IMR-90 (cell line): ENCODE measurements at places on chromosomes 11 and 22. TPM values are rescaled to one million over a fixed set of nuclear protein-coding genes. Genes with fewer than 3 reads are reported as not detected.
A peak's percentile ranks its signal among the peaks of the same experiment; 100 is the strongest.

DNA sequence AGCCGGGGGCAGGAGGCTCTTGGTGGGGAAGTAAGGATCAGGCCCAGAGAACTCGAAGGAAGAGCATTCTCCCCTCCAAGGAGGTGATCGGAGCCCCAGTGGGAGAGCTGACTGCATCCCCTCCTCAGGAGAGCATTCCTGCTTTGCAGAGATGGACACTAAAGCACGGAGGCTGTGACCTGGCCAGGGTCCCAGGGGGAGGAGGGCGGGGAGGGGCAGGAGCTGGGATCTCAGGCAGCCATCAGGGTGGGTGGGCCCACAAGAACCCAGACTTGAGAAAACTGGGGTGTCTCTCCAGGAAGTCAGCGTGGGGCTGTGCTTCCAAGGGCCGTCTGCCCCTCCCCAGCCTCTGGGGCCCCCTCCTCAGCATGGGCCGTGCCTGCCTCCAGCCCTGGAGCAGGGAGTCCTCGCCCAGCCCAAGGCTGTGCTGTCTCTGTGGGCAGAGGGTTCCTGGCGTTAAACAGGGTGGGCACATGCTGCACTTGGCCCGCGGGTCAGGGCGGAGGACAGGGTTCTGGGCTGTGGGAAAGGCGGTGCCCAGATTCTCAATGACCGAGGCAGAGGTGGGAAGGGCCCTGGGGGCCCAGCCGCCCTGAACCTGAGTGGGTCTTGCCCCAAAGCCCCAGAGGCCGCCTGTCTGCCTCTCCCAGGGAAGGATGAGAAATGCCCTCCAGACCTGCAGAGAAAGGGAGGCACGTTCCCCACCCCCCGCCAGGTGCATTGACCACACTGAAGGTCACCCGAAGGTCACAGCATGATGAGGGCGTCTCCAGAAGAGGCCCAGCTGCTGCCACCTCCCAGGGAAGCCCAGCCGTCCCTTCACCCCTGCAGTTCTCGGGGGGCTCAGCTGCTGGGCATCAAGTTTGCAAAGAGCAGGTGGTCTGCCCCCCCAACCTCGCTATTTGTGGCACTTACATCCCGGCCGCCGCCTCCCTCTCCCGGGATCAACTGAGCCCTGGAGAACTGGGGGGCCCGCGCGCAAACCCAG, 643 bp downstream of the CEND1 start:
- DNase-seq, result no peak

GRCh38 chr11:11724994-11725393, 103.2 kb upstream of the GALNT18 start:
- DNase-seq, result no peak

- no peak for DNase-seq
Observed at GRCh38 chr22:35367331-35367886, 13.5 kb upstream of the HMOX1 start.

DNA sequence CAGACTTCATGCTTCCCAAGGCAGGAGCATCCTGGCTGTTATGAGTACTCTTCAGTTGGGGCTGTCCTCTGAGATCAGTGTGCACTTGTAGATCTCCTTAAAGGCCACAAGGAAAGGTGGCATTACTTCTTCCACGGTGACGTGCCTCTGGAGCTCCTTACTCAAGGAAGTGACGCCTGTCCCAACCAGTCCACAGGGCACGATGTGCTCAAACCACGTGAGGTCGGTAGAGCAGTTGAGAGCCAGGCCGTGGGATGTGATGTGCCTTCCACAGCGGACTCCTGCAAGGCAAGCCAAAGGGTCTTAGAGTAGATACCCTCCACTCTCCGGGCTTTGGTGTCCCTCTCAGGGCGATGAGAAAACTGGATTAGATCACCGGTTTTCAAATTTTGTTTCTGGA, 1.4 kb downstream of the LIPT2 start:
- DNase-seq, result no peak

DNA sequence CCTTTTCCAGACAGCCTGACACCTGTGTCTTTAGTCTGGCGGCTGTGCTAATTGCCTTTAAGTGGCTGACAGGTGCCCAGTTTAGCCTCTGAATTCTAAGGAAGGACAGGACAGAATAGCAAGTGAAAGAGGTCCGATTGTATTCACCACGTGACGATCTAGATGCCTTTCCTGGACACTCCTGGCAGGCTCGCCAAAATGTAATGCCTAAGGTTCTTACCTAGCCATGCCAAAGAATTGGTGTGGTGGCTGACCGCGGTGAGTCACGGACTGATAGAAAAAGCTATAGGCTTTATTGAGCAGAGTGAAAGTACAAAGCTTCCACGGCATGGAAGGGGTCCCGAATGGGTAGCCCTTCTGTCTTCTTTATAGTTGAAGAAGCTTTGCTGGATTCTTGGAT, 26.7 kb downstream of the ANKRD42 start:
- no peak for DNase-seq

- no peak for DNase-seq
Observed at GRCh38 chr11:62879235-62879978, 1.3 kb upstream of the SLC3A2 start.

- no peak for DNase-seq
Observed at GRCh38 chr11:132444911-132445310, 1074.5 kb downstream of the NTM start.

DNA sequence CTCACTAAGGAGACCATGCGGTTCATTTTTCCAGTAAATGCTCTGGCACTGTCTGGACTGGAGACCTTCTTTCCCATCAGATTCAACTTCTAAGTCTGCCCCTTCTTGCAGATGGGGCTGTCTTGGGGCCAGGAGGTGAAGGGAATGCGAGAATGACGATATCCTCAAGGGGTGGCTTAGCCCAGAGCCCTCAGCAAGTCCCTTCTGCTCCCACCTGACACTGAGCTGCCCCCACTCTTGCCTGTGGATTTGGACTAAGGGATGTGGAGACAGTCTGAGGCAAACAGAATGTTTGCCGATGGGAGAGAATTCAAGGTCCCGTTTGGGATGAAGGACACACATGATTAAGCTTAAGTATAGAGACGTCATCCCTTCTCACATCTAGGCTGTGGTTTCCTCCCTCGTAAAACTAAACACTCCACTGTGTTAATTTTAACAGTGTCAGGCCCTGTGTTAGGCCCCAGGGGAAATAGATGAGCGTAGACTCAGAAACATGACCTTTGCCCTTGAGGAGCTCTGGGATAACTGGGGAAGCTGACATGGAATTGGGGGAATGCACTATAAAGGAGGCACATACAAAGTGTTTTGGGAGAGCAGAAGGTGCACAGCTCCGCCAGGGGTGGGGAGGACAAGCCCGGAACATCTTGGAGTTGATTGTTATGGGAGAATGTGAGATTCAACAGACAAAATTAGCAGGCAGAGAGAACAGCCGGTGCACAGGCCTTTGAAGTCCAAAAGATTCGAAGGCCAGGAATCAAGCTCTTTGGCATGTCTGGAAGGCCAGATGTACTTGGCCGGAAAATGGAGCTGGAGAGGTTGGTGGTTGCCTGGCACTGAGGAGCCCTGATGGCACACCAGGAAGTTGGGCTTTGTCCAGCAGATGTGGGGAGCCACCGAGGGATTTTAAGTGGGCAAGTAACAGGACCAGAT, 71.6 kb downstream of the ST3GAL4 start:
- DNase-seq, result no peak

DNA sequence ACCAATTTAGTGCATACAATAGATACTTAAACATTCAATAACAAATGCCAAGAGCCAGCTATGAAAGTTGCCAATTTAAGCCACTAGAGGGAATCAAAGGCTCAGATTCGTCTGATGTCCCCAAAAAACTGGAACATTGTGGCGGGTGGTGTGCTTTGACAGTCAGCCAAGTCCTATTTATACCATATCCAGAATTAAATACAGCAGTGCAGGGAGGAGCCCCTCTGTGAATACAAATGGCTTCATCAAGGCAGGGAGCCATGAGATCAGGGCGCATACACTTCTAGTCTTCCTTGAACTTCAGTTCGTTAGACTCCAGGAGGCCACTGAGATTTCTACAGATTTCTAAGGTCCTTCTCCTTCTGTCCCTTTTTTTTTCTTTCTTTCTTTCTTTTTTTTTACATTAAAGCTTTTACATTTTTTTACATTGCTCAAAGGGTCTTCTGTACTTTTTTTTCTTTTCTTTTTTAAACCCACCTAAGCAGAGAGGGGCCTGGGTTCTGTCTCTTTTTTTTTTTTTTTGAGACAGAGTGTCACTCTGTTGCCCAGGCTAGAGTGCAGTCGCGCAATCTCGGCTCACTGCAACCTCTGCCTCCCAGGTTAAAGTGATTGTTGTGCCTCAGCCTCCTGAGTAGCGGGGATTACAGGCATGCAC, 41.5 kb upstream of the HSPA8 start:
- DNase-seq, result peak; percentile 75

DNA sequence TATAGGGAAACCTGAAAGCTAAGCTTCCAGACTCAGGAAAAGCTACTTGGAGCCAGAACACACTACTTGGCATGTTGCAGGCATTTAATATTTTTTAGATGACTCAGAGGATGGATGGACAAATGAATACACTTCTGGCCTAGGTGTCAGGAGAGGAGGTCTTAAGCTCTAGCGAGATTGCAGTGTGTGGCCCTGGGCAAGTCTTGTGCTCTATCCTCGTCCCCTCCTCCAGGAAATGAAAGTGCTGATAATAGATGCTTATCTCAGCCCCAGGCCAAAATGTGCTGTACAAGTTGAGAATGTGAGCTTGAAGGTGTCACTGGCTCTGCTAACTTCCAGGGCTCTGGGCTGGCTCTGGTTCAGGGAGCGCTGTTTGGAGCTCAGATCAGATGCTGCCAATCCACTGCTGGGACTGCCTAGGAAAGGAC, 136.3 kb downstream of the PKNOX2 start:
- DNase-seq, result peak; percentile 79

DNA sequence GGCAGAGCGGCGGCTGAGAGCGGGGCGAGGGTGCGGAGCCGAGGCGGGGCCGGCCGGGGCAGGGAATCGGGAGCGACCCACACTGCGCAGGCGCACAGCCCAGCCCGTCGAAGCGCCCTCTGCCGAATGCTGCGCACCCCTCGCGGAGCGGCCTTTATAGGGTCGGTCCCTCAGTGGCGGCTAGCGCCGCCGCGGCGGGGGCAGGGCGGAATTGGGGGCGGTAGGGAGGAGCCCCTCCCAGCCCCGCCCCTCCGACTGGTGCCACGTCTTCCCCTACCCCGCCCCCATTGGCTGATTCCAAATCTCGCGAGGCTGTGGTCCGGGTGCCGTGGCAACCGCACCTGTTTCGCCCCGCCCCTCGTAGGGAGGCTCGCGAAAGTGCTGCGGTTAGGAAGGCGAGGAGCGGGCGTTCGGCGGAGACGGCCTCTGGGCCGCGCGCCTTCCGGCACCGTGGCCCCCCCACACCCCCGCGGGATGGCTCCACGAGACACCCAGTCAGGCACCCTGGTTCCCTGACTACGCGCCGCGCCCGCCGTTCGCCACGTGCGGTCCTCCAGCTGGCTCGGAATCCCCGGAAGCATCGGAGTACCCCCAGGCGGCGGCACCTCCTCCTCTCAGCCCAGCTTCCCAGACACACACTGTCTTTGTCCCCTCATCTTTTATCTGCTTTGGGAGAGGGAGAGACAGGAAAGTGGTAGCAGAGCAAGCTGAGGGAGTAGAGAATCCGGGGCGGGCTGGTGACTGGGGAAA, at the start of gene EHD1:
TSS of gene EHD1 (minus strand) at position 128 of the 750 bp plus-strand sequence. CDS start 157 bp downstream, outside the sequence.
- peak; percentile 96 for DNase-seq

DNA sequence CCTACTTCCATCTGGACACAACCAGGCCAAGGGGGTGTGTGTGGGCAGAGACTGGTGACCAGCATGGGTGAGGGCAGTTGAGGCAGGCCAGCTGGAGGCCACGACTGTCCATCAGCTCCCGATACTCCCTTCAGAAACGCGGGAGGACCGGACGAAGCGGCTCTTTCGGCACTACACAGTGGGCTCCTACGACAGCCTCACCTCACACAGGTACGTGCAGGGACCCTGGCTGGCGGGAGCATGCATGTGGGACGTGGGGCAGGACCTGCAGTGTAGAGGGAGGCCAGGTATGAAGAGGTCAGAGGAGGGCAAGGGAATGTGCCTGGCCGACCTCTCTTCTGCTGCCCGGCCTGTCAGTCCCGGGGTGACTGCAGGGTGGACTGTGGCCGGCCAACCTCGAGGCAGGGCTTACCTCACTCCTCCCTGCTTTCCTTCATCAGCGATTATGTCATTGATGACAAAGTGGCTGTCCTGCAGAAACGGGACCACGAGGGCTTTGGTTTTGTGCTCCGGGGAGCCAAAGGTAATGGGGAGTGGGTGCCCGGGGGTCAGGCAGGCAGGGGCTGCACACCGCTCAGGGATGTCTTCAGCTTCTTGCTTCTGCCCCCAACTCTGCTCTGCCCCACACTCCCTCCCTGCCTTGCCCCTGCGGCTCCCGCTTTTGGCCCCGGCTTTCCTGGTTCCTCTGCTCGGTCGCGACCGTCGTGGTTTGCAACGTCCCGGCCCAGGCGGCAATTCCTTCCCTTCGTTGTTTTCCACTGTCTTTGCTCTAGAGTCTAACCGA, 31.3 kb downstream of the SHANK3 start:
- DNase-seq, result no peak

DNA sequence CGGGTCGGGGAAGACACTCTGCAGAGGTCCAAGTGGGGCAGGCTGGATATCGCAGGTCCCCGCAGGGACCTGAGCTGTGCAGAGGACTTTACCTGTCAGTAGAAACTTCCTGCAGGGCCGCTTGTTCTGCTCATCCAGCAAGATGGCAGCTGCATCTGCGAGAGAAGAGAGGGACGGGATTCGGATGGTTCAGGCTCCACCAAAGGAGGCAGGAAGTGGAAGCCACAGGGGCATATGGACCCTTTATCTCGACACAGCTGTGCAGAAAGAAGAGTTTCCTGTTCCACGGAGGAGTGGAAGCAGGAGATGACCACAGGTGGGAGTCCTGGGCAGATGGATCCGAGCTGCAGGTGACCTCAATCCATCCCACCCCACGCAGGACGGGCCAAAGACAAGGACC, 22.5 kb downstream of the CABP7 start:
- DNase-seq, result no peak

- DNase-seq, result peak; percentile 24
Observed at GRCh38 chr11:108601150-108601549, 7.6 kb upstream of the EXPH5 start.

- peak; percentile 82 for DNase-seq
Observed at GRCh38 chr11:44036811-44037657, 10.7 kb upstream of the ACCSL start.

GRCh38 chr11:118657709-118658428, 21.6 kb downstream of the TREH start:
- no peak for DNase-seq

DNA sequence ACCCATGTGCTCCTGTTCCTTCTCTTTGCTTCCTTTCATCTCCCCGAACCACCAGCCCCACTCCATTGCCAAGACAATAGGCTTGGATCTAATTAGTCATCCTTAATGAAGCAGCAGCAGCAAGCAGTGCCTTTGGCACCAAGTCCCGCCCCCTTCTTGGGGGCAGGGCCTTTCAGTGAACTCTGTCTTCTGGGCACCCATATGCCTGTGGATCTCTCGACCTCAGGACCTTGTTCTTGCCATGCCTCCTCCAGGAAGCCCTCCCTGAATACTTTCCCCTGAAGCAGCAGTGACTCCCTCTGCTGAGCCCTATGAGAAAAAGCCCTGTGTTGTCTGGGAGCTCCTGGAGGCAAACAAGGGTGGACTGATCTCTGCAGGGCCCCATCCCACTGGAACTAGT, 32.1 kb downstream of the ARHGEF17 start:
- no peak for DNase-seq

The C22orf42 gene
- total RNA-seq, result not detected in 2 replicates

The ADM gene
- total RNA-seq, result 328 and 559 TPM in 2 replicates

The FAM83F gene
- not detected in 2 replicates for total RNA-seq

The SLC15A3 gene
- total RNA-seq, result 1.9 and 3.2 TPM in 2 replicates

The PVALB gene
- total RNA-seq, result not detected in 2 replicates
